ENCODE measurements at places on chromosomes 12 and 14. TPM values are rescaled to one million over a fixed set of nuclear protein-coding genes. Genes with fewer than 3 reads are reported as not detected.

Gene PTPRQ
- 0.02 TPM for total RNA-seq

Gene RPS26
- total RNA-seq: 809 TPM

Gene TEX22
- 0.10 TPM for total RNA-seq

Gene ARHGAP9
- 0.60 TPM for total RNA-seq

Gene VCPKMT
- total RNA-seq: 8.5 TPM

Gene TMEM19
- 32.8 TPM for total RNA-seq

Gene SOAT2
- 0.30 TPM for total RNA-seq

All from A549 treated with AZD2906 at 1 μM for 4 hours (cell line).